ENCODE measurements at places on chromosomes 11 and 22.

DNA sequence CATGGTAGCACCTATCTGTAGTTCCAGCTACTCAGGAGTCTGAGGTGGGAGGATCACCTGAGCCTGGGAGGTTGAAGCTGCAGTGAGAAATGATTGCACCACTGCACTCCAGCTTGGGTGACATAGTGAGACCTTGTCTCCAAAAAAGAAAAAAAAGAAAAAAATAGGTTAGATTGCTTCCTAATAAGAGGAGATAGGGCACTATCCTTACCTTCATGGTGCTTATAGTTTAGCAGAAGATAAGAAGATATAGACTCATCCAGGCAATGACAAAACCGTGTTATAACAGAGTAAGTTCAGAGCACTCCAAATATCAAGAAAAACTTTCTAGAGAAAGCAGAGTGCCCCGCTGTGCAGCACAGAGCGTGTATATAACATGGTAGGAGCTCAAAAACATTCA, 42.1 kb downstream of the RRP8 start:
- no peak for DNase-seq

GRCh38 chr22:32735526-32735925, 66.0 kb upstream of the TIMP3 start:
- no peak for DNase-seq

DNA sequence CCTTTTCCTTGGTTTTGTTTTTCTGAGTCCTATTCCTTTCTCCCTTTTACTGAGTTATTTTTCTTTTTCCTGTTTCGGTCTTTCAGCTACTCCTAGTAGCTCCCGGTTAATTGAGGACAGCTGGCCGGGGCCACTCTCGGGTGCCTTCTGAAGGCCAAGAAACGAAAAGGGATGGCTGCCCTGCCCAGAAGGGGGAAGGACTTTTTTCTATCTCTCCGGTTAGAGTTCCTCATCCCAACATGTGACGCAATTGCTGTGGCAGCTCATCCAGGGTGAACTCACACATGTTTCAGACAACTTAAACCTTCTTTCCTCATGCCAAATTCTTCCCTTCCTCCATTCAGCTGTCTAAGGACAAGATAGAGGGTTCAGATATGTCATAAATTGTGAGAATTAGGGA, 83.6 kb downstream of the PIWIL4 start:
- DNase-seq, result no peak

GRCh38 chr11:30786256-30787110, 200.3 kb upstream of the MPPED2 start:
- no peak for DNase-seq

DNA sequence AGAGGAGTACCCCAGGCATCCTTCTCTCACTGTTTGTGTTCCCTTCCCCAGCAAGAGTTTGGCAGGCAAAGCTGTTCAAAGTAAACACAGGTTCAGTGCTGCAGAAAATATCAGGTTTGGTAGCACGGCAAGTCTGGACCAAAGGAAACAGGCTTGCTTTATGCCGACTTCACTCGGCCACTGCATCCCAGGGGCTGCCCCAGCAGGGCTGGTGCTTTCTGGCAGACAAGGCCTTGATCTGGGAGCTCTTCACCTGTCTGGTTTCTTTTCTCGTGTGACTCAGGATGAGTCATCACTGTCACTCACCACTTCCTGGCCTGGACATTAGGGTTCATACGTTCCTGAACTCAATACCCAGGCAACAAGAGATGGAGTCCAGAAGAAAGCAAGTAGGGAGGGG, 52.6 kb upstream of the NAV2 start:
- no peak for DNase-seq

- DNase-seq, result no peak
Observed at GRCh38 chr11:62069986-62070919, 53.6 kb upstream of the INCENP start.

DNA sequence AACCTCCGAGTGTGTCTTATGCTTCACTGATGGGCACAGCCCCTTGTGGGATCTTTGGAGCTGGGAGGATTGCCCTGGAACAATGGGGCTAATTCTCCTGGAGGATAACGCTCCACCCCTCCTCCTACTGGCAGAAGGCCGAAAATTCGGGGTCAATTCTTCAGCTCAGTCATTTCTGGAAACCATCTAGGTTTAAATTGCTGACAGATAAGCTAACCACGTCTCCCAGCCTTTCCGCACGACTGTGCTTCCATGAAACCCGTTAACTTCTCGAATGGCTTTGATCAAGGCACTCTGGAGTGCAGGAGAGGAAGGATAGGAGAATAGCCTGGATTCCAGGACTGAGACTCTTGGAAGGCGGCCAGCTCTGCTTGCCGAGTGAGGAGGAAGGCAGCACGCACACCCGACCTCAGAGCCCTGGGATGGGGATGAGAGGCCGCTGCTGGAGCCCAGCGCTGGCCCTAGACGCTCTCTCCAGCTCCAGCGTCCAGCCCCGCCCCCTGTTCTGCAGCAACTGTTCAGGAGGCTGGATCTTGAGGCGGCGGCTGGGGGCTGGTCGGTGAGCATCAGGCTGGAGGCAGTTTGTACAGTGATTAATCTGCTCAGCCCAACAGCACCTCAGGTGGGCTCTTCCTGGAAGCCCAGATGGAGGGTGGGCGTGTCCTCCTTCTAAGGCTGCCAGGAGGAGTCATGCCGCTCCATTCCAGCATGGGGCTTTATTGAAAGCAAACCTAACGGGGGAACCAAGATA, 176.7 kb upstream of the NCAM1 start:
- peak; percentile 94 for DNase-seq

DNA sequence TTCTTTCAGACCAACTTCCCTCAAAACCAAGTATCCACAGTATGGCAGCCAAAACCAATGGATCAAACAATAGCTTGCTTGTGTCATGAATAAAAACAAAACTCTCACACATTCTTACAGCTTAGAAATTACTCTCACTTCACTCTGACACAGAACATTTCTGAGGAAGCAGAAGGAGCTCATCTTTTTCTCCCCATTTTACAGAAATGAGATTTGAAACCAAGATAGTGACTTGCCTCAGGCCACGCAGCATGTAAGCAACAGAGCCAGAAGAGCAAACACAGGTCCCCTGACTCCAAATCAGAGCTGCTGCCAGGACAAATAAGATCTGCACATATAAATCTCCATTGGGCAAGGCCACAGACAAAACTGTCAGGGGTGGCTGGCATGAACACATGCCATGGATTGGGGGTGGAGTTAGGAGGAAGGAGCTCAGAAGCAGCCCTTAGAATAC, 64.8 kb downstream of the RAB30 start:
- DNase-seq, result no peak

DNA sequence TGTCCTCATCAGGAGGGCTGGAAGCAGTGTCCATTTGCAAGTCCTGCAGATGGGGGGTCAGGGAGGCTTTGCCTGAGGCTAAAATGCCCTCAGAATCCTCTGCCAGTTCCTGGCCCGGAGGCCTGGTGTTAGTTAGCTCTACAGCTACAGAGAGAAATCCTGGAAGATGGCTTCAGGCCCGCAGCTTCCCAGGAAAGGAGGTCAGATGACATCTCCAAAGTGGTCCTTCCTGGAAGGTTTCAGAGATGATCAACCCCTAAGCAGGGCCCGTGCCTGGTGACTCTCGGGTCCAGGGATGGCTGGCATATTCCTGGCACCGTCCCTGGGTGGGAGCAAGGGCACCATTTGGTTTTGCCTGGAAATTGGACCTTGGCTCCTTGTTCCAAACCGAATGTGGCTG, 959.1 kb downstream of the BRD1 start:
- DNase-seq, result no peak

GRCh38 chr11:66011785-66012303, at the start of gene CST6:
Gene CST6 (plus strand): TSS chr11:66012008. CDS start chr11:66012045, 37 bp downstream.
- DNase-seq, result no peak

GRCh38 chr11:118124929-118125535, 27.6 kb downstream of the SCN4B start:
- peak; percentile 72 for DNase-seq

- no peak for DNase-seq
Observed at GRCh38 chr11:6321356-6321755, 1.1 kb upstream of the CAVIN3 start.

DNA sequence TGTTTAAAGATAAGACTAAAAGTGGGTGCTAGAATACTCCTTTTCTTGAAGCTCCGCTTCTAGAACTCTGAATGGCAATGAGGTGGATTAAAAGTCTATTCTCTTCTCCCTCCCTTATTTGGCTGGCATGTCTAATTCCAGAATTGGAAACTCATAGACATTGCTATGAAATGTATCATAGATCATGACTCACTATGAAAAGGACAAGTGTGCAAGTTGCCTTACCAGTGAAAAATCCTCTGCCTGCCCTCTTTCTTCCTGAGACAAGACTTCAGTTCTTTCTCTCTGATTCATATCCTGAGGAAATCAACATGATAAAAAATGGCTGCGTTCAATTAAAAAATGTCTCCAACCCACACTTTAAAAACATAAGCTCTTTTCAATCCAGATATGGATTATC, 73.2 kb upstream of the BLID start:
- DNase-seq, result no peak

GRCh38 chr11:13826505-13827278, 135.8 kb upstream of the SPON1 start:
- DNase-seq, result no peak

- no peak for DNase-seq
Observed at GRCh38 chr11:22879630-22880029, 19.4 kb upstream of the CCDC179 start.

DNA sequence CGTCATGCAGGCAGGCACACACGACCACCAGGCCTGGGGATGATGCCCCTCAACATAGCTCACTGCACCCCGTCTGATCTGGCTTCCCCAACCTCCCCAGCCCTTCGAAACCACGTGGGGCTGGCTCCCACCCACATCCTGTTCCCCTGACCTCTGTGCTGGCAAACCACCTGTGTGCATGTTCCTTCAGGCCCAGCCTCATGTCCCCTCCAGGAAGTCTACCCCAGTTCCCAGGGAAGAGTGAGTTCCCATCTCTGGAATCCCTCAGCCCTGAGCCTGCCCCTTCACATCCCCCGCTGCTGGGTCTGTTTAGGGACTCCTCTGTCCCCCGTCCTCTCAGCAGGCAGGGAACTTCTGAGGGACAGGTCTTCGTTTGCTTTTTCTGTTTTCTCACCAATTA, 7.1 kb downstream of the SLC7A4 start:
- DNase-seq, result no peak

- no peak for DNase-seq
Observed at GRCh38 chr22:26194313-26194712, 25.1 kb downstream of the SEZ6L start.

DNA sequence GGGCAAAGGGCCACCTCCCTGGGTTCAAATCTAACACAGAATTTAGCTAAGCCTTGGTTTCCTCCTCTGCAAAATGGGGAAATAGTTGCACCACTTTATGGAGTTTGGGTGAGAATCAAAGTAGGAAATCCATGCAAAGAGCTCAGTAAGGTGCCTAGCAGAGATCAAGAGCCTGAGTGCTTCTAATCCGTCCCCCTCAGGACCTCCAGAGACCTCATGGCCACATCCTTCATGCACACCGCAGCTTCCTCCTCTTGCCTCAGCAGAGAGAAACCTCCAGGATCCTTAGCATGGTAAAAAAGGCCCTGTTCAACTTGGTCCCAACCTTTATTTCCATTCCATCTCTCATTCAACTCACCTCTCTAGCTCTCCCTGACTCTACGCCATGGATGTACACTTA, 37.8 kb upstream of the NAV2 start:
- DNase-seq, result no peak

DNA sequence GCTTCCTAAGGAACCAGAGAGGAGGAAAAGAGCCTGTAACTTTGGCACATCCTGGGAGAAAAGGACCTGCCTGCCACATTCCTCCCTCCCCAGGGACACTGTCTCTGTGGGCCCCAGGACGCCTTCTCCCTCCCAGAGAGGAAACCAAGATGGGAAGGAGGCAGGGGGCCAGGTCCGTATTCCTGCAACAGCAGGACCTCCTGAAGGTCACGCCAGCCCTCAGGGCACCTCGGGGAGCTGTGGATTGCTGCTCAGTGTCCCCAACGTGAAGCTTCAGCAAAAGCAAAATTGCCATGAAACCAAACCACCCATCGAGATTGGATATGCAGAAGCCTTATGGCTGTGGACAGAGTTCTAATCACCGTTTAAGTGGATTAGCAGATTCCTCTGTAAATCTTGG, 86.7 kb downstream of the ARHGAP8 start:
- DNase-seq, result peak; percentile 82

- DNase-seq, result no peak
Observed at GRCh38 chr11:34044664-34045485, 6.7 kb upstream of the CAPRIN1 start.

DNA sequence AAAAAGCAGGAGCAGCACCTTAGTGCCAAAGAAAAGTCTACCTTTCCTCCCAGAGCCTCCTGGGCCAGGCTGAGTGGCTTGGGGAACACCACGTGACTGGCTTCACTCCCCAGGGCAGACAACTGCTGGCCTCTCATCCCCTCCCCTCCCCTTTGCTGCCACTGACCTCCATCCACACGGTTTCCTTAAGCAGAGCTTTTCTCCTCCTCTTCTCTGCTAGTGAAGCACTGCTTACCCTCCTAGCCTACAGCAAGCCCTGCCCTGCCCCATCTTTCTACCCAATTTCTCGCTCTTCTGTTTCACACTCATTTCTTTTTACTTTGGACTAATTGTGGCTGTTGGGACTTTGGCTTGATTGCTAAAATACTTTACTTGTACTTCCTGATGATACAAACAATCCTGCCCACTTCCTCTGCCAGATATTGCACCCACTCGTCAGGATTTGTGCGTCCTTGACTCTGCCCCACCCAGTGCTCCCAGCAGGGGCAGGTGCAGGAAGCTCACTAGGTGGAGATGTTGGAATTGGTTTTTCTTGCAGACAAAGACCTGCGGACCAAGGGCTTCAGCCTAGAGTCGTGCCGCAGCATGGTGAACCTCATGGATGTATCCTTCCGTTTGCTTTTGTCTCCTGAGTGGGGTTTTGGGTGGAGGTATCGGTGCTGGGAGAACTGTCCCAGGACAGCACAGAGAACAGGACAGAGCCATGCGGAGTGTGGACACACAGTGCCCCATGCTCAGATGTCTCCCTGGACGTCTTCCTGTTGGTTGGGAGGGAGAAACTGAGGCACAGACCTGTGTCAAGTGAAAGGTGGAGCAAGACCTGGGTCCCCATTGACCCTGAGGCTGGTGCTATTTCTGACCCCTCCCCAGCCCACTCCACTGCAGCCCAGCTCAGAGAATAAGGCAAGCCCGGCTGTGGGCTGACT, 27.3 kb downstream of the CAPN1 start:
- DNase-seq, result no peak

DNA sequence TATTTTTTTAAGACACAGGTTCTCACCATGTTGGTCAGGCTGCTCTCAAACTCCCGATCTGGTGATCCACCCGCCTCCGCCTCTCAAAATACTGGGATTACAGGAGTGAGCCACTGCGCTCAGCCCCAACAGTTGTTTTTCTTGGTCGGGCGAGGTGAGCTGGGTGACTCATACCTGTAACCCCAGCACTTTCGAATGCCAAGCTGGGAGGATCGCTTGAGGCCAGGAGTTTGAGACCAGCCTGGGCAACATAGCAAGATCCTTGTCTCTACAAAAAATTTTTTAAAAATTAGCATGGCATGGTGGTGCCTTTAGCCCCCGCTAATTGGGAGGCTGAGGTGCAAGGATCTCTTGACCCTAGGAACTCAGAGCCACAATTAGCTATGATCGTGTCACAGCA, 7.0 kb upstream of the NF2 start:
- no peak for DNase-seq

- no peak for DNase-seq
Observed at GRCh38 chr11:8812438-8812837, 98.6 kb upstream of the AKIP1 start.

All from NCI-H82 (cell line).